NCI-H2081 (cell line): ENCODE measurements at places on chromosomes 7 and 10.
A peak's percentile ranks its signal among the peaks of the same experiment; 100 is the strongest.

DNA sequence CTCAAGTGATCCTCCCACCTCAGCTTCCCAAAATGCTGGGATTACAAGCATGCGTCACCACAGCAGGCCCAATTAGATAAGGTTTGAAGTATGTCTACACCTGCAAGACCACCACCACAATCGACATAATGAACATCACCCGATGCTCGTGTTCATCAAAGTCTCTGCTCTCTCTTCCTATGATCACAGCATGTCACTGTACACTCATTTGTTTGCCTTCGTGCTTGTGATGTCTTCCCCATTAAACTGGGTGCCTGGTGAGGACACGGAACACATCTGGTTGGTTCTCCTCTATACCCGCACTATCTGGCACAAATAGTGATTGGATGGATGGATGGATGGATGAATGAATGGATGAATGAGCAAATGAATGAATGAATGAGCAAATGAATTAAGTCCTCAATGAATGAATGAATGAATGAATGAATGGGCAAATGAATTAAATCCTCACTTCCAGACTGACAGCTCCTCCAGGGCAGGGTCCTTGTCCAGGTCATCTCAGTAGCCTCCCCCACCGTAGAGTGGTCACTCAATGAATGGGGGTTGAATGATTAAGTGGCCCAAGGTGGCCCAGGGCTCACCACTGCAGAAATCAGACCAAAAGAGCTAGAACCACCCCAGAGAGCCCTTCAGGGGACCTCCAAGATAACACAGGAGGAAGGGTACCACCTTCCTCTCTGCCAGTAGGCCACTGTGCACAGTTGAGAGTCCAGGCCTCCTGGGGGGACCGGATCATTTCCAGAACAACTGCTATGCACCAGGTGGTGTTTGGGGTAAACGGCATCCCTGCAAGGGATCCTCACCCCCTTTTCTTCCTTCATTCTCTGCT is 101.9 kb upstream of the TNRC18 start:
- peak; percentile 26 for DNase-seq

DNA sequence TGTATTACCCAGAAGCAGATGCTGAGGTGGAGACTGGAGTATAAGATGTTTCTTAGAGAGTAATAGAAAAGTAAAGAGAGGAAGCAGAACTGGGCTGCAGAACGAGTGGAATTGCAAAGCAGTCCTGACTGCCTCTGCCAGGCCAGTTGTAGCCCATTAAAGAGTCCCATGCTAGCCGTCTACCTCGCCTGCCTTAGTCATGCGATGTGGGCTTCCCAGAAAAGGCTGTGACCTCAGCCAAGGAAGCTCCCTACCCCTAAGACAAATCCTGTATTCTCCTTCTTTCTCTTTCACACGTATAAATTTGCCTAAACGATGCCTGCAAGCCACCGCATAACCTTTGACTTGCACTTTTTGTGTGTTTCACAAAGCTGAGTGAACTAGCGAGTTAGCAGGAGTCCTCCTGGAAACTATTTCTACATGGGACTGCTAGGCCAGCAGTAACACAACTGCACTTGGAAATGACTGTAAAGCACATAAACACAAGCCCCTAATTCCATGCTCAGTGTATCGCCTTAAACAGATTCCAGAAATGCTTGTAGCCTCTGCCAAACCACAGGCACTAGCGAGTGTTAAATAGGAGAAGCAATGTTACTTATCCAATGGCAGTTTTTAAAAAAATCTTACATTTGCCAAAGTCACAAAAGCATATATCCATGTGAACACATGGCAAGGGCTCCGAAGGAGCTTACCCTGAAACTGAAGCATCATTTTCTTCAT is 47.4 kb upstream of the GNAI1 start:
- DNase-seq, result no peak

DNA sequence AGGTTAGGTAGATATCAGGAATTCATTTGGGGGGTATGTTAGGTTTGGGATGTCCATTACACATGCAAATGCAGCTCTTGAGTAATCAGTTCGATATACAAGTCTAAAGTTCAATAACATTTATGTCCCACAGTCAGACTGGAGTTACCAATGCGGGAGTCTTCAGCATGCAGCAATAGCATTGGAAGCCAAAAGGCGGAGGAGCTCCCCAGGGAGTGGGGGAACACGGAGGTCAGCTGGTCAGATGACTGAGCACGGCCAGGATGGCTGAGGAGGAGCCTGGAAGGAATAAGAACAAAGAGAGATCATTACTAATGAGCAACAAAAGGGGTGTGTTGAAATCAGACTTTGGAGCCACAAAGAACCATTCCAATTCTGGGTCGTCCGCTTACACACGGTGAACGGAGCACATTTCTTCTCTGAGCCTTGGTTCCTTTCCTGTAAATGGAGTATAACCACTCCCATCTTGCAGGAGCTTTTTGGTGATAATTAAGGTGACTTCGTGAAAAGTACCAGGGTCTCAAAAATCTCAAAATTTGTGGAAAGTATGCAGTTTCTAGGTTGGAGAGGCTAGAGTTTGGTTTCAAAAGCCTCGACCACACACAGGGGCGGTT is 478 bp upstream of the ZNF22 start:
- no peak for DNase-seq

GRCh38 chr10:21831986-21832820 is 171.3 kb downstream of the DNAJC1 start:
- no peak for DNase-seq

DNA sequence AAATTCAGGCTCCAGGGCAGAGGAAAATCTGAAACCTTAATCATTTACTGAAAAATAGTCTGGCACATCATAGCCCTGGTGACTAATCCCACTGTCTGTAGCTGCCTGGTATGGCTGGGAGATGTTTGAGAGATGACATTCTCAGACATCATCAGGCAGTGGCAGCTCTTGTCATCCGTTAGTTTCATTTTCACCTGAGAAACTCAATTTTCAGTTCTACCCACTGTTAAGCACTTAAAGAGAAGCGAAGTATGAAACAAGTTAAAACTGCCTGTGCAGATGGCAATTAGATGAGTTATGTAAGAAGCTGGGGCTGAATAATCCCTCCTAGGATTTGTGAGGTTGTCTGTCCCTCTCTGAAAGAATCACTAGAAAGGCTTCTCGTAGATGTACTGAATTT is 150.2 kb downstream of the NSUN6 start:
- DNase-seq, result no peak

GRCh38 chr7:155660758-155661093 is 16.3 kb downstream of the RBM33 start:
- no peak for DNase-seq

- DNase-seq, result peak; percentile 66
These were observed 64.5 kb downstream of the MCMBP start for GRCh38 chr10:119807960-119808697.

DNA sequence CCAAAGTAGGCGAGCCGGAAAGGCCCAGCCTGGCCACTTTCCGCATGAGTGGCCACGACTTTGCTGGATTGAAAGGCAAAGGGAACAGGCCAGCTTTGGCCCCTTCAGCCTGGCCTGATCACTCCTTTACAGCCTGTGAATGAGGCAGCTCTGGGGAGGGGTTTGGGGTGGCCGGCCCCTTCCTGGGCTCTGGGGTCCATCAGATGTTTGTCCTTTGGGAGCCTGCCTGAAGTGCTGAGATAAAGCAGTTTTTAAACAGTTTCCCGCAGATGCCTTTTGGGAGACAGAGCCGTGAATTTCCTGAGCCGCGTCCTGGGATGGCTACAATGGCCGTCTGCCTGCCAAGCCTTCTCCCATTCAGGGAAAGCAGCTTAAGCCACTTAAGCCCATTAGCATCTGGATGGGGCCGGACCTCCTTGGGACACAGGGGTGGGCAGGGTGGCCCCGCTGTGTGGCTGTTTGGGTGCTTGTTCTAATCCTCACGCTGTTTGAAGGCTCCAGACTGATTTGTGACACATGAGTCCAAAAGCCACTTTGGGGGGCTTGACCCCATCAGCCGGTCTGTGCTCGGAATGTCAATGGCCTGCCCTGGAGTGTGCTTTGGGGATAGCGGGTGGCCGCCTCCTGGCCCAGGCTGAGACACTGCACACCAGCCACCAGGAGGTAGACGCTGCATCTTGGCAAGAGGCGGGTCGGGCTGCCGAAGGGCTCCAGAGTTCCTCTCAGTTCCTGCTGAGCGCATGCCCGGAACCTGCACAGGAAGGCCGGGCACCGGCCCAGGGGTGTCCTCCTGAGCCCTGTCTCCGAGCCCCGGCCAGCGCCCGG is 38.9 kb downstream of the NKX6-2 start:
- DNase-seq, result no peak

- DNase-seq, result peak; percentile 41
These were observed 16.1 kb upstream of the IMPDH1 start for GRCh38 chr7:128425850-128426249.

DNA sequence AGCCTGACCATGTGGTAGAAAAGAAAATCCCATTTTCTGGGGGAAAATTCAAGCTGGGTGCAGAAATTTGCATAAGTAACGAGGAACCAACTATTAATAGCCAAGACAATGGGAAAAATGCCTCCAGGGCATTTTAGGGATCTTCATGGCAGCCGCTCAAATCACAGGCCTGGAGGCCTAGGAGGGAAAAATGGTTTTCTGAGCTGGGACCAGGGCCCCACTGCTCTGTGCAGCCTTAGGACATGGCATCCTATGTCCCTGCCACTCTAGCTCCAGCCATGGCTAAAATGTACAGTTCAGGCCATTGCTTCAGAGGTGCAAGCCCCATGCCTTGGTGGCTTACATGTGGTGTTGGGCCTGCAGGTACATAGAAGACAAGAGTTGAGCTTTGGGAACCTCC is 459.0 kb downstream of the PCDH15 start:
- DNase-seq, result no peak

DNA sequence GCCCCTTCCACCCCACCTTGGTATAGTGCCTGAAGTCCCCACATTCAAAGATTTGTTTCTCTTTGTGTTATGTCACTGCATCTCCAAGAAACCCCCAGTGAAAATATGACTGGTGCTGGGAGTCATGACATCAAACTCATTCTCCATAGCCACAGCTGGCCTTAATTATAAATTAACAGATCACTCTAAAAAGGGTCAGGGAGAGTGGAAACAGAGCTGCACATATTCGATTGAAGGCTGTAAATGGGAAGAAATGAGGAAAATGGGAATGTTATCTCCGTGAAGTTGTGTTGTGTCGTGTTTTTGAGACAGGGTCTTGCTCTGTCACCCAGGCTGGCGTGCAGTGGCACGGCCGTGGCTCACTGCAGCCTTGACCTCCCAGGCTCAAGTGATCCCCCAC is 24.2 kb upstream of the NUP42 start:
- DNase-seq, result no peak

DNA sequence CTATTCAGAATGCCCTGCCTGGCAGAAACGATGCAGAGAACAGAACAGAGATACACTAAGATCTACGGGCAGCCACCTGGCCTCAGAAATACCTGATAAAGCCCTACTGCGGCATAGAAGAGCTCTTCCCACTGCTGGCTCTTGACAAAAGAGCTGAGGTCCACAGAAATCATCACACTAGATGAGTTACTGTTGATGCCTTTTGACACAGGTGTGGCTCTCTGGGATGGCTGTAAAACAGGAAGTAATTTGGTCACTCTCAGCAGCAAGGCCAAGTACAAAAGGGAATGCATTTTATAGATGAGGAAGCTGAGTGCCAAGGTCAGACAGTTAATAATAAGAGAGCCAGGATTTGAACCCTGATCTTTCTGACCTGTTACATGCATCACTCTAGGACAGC is 35.0 kb upstream of the ACSL5 start:
- DNase-seq, result no peak

GRCh38 chr10:121694966-121695643 is 96.9 kb upstream of the FGFR2 start:
- no peak for DNase-seq

DNA sequence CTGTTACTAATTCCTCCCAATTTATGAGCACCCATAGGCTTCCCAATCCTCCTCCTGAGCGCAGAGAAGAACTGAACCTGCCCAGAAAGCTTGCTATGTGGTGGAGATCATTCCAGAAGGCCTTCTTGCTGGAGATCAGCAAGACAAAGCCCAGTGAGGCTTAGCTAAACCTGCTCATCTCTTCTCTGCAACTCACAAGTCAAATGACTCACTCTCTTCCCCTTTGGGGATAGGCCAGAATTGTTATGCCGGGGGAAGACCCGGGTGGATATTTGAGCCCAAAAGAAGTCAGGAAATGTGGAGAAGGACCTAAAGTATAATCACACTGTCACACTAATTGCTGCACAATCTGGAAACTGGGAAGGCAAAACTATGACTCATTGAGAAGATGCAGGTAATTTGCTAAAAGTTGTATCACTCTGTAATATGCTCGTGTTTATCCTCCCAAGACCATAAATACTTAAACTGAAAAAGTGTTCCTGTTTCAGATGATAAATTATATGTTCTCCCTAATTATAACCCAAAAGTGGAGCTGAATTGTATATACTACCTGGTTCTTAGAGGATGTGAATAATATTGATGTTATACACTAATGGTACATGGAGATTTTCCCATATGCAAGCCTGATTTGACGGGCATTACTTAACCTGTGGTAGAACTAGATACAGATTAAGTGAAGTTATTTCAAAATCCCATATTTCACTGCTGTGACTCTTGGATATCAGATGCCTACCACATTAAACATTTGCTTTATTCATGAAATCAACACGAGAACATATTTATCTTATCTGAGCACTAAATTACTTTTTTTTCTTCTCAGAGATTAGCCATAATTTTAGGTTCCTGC is 6.4 kb downstream of the NEBL start:
- DNase-seq, result no peak

DNA sequence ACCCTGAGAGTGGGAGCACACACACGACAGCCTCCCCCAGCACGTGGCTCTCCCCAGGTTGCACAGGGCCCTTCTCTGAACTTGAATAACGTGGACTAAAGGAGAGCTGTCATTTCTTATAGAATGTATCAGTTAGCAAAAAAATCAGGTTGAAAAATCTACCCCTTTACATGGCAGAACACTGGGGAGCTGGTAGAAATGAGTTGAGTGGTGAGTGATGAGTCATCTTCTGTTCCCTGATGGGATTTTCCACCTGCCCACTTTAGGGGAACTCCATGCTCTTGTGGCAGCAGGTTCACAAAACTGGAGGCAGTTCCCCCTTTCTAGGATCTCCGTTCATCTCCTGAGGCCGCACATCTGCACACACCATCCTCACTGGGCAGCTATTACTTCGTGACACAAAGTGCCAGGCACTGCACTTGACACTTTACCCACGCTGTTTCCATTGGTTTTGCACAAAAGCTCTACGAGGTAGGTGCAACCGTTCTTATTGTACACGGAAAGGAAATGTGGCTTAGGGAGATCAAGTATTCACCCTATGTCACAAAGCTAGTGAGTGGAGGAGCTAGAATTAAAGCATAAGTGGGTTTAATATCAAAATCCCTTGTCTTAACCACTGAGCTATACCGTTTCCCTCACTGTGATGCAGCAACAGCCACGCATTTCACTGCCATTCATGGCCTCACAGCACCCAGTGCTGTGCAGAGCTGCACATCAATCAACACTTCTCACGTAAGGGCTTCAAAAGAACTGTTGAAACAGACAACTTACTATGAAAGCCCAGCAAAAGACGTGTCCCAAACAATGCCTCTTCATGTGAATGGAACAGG is 80.2 kb downstream of the RNF216 start:
- no peak for DNase-seq

DNA sequence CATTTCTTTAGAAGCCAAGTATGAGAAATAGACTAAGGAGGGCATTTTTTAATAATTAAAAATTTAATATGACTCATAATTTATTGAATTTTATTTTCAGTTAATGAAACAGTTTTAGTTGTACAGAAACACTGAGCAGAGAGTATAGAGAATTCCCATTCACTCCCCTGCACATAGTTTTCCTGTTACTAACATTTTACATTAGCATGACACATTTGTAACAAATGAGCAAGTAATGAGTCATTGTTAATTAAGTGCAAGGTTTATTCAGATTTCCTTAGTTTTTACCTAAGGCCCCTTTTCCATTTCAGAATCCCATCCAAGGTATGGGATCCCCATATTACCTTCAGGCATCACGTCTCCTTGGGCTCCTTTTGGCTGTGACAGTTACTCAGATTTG is 271.5 kb upstream of the FZD8 start:
- no peak for DNase-seq
